ENCODE measurements at places on chromosomes 5 and 9. TPM values are rescaled to one million over a fixed set of nuclear protein-coding genes. Genes with fewer than 3 reads are reported as not detected.

The SLC34A3 gene
- 0.49 TPM for total RNA-seq

The GRM6 gene
- total RNA-seq, result not detected

The NSMF gene
- total RNA-seq, result 69.6 TPM

The C9 gene
- 1.0 TPM for total RNA-seq

The ZNF454 gene
- 5.6 TPM for total RNA-seq

The IRGM gene
- 0.29 TPM for total RNA-seq

The SLC34A1 gene
- total RNA-seq, result 0.06 TPM

The FABP6 gene
- total RNA-seq, result not detected

The HAUS6 gene
- 7.3 TPM for total RNA-seq

The PROB1 gene
- total RNA-seq, result 3.0 TPM

The NPDC1 gene
- total RNA-seq, result 376 TPM

The PCYOX1L gene
- total RNA-seq, result 17.3 TPM

DNA sequence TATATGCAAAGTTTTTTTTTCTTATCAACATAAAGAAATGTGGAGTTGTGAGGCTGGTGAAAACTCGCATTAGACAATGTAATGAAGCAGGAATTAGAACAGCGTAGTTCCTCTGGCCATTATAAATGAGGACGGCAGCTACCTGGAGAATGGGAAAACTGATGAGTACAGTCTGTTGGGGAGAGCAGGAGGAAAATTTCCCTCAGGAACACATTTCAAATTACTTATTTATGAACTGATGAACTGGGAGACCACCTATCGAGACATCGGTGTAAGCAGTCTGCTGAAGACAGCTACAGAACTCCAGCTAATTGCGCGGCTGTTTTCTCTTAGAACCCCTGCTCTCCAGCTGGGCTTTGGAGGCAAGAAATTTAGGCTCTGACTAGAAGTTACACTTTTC is 343.9 kb upstream of the CLINT1 start:
- no peak for DNase-seq

- no peak for DNase-seq
These were observed 1173.5 kb upstream of the NUDT12 start for GRCh38 chr5:104736073-104736472.

DNA sequence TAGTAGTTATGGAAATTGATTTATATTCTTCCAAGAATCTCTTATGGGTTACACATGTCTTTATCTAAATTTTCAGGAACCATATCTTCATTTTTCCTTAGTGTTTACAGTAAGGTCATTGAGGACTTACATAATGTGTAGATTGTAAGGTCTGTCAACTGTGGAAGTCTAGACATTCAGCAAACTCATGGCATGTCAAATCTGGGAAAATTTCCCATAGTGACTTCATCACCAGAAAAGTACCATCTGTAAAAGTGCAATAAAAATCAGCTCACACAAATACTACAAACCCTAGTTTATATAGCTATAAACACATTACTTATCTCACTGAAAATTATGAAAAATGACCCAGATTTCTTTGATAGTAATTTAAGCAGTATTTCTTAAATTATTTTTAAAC is 419.4 kb downstream of the MTRR start:
- DNase-seq, result no peak

- no peak for DNase-seq
These were observed 20.8 kb downstream of the MINAR2 start for GRCh38 chr5:129768735-129769134.

DNA sequence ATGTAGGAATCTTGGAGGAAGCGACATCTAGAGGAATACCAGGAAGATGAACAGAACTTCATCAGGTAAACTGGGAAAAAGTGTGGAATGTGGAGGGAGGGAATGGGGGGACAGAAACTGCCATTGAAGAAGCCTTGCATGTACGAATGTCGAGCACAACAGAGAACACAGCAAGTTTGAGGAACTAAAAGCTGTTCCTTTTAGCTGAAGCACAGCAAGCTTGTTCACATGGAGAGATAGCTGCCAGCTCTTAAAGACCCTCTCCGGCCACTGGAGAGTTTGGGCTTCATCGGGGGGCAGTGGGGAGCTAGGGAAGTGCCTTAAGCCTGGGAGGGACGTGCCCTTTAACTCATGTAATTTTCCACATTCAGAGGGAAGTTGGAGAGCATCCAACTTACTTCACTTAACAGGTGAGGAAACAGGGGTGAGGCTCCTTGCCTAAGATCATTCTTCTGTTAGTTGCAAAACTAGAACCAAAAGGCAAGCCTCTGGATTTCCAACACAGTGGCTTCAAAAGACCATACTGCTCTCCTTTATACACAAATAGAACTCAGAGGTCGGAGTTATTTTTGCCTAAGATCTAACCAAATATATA is 2.3 kb upstream of the CYFIP2 start:
- DNase-seq, result no peak

DNA sequence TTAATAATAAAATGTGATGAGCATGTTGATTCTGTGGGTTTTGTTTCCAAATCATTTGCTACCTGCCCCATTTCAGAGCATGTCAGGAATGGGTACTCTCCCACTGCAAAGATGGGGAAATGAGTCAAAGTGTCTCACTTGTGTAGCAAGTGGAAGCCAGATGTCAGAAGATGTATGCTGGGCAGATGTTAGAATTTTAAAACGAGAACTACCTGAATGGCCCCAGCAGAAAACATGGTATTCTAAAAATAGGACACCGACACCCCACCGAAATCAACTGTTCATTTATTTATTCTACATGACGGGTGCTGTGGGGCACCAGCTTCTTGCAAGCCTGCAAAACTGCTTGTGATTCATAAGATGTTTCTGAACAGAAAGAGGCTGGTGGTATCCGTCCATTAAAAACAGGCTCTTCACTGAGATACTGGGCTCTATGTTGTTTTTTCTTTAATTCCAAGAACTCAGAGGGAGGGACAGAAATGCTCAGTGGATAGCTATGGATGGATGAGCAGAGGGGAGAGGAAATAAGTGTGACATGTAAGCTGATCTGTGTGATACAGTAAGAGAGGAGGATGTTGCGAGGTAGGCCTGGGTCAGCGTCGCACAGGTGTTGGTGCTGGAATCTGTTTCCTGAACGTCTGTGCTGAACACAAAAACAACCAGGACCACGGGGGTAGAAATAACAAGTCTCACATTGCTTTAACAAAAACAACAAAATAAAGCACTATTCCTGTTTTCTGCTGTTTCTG is 157.2 kb downstream of the EFNA5 start:
- DNase-seq, result no peak

GRCh38 chr5:120600639-120601038 is 136.5 kb downstream of the PRR16 start:
- no peak for DNase-seq

GRCh38 chr5:163564321-163564938 is 59.0 kb downstream of the MAT2B start:
- DNase-seq, result peak; percentile 65

DNA sequence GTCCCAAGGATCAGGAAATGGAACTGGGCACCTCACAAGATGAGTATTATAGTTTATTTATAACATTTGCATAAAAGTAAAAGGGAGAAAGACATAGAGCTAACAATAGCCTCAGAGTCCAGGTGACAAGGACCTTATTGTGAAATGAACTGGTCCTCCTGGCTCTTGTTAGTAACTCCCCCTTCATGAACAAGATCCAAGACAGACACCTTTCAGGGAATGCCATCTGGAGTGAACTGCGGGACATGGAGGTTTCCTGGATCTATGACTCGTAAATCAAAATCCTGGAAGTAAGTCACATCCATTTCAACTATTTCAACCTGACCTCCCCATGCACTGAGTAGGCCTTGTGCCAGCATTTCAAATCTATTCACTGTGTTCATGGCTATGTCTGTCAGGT is 129.5 kb upstream of the GAS1 start:
- no peak for DNase-seq

GRCh38 chr5:141850786-141851185 is 27.4 kb downstream of the PCDH1 start:
- DNase-seq, result no peak

GRCh38 chr5:171524466-171524865 is 105.0 kb downstream of the FGF18 start:
- peak; percentile 30 for DNase-seq

DNA sequence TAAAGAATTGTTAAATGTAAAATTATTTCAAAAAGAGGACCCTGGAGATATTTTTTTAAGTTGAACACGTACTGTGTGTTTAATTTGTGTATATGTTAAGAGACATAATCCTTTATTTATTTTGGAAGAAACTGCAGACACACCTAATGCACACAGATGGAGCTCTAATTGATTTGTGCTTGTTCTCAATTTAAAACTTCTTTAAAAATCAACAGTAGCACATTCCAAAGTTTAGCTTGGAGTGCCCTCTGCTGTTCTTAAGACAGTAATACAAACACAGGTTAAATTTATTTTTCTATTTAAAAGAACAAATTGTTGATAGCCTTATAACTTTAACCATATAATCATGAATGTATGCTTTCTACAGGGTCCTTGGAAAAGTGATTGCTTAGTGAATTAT is 277.6 kb upstream of the ADAMTS16 start:
- DNase-seq, result no peak
